ENCODE measurements at places on chromosomes 12 and 14.

DNA sequence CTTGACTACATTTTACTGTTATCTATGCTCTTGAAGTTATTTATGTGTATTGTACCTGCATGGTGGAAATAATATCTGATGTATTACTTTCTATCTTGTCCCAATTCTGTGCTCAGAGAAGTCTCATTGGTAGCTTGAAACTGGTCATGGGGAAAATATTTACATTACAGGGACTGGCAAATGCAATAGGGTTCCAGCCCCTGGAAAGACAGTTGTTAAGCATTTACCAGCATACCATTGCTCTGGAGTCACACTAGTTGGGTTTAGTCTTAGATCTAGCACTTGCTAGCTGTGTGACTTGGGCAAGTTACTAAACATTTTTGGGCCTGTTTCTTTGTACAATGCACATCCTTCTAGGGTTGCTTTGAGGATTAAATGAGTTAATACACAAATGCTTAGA lies 86.3 kb upstream of the NRXN3 start:
- DNase-seq: no peak

DNA sequence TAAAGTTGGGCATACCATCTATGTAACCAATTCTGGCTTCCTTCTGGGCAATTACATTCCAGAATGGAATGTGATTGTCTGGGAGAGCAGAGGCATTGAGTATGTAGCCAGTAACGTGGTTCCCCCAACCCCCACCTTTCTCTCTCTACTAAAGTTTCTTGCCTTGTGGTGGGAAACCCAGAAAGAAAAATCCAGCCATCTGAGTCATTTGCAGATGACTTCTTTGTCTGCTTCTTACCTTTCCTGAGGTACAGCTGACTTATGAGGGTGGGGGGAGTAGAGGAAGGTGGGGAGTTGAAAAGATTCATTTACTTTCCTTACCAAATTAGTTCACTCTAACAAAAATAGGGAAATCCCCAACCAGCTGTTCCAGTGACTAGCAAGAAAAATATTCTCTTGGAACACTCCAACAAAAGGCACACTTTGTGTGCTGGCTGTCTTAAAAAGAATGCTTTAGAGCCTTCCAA lies 112.1 kb upstream of the FRMD6 start:
- DNase-seq: no peak

DNA sequence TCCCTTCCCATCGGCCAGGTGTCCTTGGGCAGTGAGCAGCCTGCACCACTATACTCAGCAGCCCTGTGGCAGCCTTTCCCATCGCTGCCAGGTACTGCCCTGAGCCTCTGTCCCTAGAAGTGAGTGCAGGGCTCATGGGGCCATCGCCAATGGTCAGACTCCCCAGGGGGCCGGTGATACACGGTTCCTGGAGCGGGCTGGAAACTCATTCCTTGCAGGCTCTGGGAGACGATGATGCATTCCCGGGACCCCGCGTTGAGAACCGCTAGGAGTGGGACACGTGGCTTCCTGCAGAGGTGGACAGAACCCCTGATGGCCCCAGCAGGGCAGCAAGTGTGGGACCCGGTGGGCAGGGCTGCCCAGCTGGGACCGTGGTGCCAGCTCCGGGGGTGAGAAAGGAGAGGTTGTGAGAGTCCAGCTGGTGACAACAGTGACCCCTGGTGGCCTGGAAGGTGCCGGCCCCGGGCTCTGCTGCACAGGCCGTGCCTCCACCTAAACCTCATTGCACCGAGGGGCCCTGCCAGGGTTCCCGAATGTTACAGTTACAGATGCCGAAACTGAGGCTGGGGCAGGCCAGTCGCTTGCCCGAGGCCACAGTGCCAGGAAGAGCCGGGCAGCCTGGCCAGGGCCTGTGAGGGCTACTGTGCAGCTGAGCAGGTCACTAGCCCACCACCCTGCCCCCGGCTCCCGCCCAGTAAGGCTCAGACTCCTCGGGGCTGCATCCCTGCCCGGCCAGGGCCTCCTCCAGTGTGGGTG lies 33.8 kb downstream of the FBRSL1 start:
- DNase-seq: peak; percentile 55

DNA sequence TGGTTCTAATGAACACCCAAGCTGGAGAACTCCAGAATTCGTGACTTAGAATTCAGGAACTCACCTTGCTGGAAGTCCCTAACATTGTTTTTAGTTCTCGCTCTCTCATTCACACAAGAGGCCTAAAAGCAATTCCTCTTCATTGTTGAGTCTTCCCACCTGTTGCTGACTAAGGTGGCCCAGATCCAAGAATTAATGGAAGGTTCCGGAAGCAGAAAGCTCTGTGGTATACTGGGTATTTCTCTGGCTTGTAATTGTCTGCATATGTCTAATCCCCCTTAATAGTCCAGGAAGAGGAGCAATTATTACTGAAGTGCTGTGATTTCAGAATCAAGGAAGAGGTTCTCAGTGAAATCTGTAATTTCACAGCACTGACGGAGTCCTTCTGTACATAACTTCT lies 31.4 kb downstream of the TMEM233 start:
- no peak for DNase-seq

- DNase-seq: no peak
These were observed 56.2 kb upstream of the NID2 start for GRCh38 chr14:52124791-52125684.

GRCh38 chr14:53109105-53110041 lies 43.8 kb downstream of the DDHD1 start:
- DNase-seq: peak; percentile 13

GRCh38 chr12:100699209-100699608 lies 95.4 kb upstream of the ANO4 start:
- DNase-seq: no peak

- no peak for DNase-seq
These were observed 31.3 kb downstream of the MMAB start for GRCh38 chr12:109542014-109542413.

GRCh38 chr12:34379142-34379541 lies 356.8 kb downstream of the ALG10 start:
- no peak for DNase-seq

GRCh38 chr12:77131977-77132490 lies 66.7 kb upstream of the E2F7 start:
- no peak for DNase-seq

- DNase-seq: no peak
These were observed 170.7 kb downstream of the NOVA1 start for GRCh38 chr14:26427097-26427496.

GRCh38 chr14:21032326-21033132 lies 2.1 kb downstream of the RNASE13 start:
- no peak for DNase-seq

GRCh38 chr12:20339060-20339459 lies 29.3 kb upstream of the PDE3A start:
- DNase-seq: no peak

- no peak for DNase-seq
These were observed 122.3 kb upstream of the CPM start for GRCh38 chr12:69055280-69055679.

- DNase-seq: no peak
These were observed 627 bp downstream of the CPM start for GRCh38 chr12:68932128-68932960.

Data from stimulated activated CD8-positive, alpha-beta memory T cell treated with anti-CD3 and anti-CD28 coated beads, Interleukin-15, amount 100 ng/mL, for 1 hour (primary cell).